Activated CD4-positive, CD25-positive, alpha-beta regulatory T cell treated with anti-CD3 and anti-CD28 coated beads, Interleukin-2, amount 50 U/mL, for 72 hours (primary cell): ENCODE measurements at places on chromosomes 11 and 22.
A peak's percentile ranks its signal among the peaks of the same experiment; 100 is the strongest.

GRCh38 chr11:2215561-2216399, 44.2 kb upstream of the TH start:
- DNase-seq: no peak

- peak; percentile 34 for DNase-seq
These were observed 772 bp downstream of the NAV2 start for GRCh38 chr11:19713196-19714021.

- no peak for DNase-seq
These were observed 8.2 kb downstream of the OMP start for GRCh38 chr11:77110836-77111235.

GRCh38 chr11:70661761-70662501, 263.6 kb downstream of the CTTN start:
- DNase-seq: no peak

GRCh38 chr11:21988477-21988876, 204.4 kb upstream of the ANO5 start:
- no peak for DNase-seq

- DNase-seq: no peak
These were observed 74.0 kb upstream of the MYOD1 start for GRCh38 chr11:17645190-17645970.

DNA sequence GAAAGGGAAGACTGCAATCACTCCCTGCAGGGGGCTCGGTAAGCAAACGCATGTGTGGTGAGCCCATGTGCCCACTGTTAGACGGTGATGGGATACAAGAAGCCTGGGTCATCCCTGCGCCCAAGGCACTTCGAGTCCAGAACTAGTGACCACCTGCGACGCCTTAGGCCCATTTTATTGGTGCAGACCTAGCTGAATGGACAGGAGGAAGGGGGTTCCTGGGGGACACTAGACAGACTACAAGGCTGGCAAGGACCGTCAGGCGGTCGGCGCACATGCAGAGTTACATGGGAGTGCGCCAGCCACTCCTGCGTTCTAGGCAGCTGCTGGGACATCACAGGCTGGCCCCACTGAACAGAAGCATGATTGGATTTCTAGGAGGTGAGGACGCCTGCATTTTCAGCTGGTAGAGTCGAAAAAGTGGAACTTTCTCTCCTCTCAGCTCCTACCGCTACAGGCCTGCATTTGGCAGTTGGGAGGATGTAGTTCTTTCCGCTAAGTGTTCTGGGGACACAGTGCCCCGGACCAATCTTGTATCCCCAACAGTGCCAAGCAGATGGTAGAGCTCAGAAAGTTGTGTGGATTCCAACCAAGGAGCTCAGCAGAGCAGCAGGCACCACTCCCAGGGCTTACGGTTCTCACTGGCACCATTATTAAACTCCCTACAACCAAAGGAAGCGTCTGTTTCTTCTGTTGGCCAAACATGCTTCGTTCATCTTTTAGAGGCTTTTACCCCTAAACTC, 35.7 kb downstream of the BID start:
- DNase-seq: no peak

GRCh38 chr11:126480015-126480409, 124.5 kb downstream of the ST3GAL4 start:
- no peak for DNase-seq

DNA sequence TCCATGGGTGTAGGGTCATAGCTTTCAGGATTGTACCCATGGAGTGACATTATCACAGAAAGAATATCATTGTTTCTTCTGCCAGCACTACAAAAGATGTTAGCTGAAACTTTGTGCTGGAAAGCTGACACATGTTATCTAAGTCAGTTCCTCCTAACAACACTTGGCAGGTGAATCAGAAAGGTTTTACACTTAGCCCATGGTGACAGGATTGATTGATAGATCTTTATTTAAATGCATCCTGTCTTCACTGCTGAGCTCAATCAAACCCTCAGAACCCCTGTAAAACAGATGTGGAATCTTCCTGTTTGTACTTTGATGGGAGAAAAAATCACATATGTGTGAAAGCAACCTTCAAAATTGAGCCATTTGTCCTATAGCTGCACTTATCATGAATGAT, 811.5 kb upstream of the ANO3 start:
- no peak for DNase-seq

GRCh38 chr11:97398246-97398645, 1008.4 kb downstream of the JRKL start:
- DNase-seq: no peak

- DNase-seq: no peak
These were observed 18.0 kb upstream of the UBASH3B start for GRCh38 chr11:122637541-122637940.

DNA sequence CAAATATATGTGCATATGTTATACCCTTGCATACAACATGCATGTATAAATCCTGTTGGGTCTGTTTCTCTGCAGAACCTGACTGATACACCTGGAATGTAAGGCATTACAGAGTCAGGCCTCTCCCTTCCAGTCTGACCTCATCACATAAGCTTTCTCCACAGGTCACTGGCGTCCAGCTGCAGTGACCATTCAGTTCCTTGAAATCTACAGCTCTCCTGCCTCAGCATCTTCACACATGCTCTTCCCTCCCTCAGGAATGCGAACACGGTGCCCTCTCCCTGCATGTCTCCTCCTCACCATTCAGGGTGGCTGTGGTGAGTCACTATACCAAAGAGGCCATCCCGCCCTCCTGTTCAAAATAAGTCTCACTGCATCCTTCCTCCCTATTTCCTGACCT, 657.8 kb upstream of the B3GAT1 start:
- DNase-seq: no peak

DNA sequence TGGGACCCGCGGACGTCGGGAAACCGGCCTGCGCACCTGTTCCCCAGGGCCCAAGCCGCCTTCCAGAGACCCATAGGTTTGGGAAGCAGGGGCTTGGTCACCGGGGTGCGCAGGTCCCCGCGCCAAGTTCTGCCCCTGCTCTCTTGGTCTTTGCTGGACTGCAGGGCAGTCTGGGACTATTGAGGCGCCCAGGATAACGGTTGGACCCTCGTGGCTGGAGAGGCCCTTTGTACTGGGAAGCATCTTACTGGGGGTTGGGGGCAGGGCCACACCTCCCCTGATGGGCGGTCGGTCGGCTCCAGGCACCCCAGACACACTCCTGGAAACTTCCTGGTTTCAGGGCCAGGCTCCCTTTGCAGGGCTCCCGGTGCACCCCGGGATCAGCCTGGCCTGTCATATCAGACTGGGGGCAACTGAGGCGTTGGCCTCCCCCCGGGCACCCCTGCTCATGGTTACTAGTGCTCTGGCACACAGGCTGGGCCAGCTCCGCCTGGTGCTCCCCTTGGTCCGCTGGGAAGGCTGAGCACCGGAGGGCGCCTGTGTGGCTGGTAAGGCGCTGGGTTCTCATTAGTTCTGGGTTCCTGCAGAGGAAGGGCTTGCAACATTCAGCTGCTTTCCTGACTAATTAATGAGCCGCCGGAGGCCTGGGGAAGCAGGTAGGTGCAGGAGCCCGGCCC, 1250.5 kb downstream of the BRD1 start:
- no peak for DNase-seq

GRCh38 chr11:30879322-30880005, 293.3 kb upstream of the MPPED2 start:
- no peak for DNase-seq

DNA sequence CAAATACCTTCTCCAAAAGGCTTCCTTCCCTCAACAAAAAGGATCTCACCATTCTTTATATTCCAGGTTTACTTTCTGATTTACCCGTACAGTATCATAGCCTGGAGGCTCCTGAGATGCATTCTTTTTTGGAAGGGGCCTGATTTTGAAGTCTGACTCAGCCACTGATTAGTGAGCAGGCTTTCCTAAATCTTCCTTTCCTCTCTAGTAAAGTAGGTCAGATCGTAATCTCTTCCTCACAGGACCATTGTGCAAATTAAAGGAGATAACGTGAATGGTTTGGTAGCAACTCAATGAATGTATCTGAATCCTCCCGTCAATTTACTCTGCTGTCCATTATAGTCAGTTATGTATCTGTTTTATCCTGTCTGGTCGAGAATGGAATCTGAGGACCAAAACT, 227.7 kb upstream of the ANO5 start:
- no peak for DNase-seq

GRCh38 chr11:107331728-107332127, 125.9 kb downstream of the CWF19L2 start:
- no peak for DNase-seq

DNA sequence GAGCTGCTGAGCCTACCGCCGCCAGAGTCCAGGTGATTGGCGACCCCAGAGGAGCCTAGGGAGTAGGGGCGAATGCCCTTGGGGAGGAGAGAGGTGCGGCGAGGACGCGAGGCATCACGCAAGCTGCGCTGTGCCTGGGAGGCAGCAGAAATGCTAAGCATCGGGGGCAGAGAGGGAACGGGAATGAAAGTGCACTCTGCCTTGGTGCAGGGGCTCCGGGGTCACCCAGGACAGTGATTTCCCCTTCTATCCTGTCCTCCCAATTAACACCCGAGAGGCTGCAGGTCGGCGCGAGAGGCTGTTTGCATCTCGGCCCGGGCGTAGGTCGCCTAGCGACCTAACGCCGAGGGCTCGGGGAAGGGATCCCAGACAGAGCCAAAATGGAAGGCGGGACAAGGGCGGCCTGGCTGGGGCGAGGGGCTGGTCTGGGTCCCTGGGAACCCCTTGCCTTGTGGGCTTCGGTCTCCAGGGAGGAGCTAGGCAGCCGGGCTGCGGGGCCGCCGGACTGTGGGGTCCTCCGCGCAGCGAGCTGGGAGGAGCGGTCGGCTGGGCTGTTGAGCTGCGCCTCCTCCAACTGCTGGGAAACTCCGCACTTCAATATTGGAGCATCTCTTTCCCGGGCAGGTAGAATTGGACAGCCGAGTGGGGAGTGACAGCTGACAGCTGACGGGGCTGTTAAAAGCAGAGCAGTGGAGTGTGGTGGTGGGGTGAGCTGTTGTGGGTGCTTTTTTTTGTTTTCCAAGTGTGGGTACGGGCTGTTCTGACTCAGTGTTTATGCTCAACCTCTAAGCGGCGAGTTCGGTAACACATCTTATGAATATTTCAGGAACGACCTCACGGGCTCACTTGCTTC, 657 bp downstream of the ELMOD1 start:
- peak; percentile 33 for DNase-seq

- DNase-seq: no peak
These were observed 24.1 kb downstream of the ASCC2 start for GRCh38 chr22:29814003-29814402.

GRCh38 chr11:41457216-41458014, 2.0 kb downstream of the LRRC4C start:
- no peak for DNase-seq

- no peak for DNase-seq
These were observed 46.9 kb downstream of the PANX1 start for GRCh38 chr11:94175535-94175934.

GRCh38 chr11:124832571-124832970, 32.4 kb upstream of the MSANTD2 start:
- no peak for DNase-seq

DNA sequence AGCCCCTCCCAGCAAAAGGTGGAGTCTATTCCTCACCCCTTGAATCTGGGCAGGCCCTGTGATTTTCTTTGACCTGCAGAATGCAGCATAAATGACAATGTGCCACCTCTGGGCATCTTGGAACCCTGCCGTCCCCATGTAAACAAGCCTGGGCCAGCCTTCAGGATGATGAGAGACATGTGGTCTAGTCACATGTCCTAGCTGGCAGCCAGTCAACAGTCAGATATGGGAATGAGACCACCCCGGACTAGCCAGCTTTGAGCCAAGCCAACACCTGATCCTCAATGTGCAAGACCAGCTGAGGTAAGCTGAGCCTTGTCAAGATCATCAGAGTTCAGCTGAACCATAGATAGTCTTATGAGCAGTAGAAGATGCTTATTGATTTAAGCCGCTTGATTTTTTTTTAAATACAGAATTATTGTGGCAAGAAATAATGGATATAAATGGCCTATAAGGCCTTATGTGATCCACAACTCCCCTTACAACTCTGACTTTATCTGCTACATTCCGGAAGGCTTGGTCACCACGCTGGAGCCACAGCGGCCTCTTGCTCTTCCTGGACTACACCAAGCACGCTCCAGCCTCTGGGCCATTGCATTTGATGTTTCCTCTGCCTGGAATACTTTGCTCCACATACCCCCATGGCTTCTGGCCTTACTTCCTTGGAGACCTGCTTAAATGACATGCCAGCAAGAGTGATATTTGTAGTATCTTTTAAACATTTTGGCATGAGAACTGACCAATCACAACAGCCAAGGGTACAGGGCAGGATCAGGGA, 225.9 kb upstream of the SESN3 start:
- DNase-seq: no peak

- no peak for DNase-seq
These were observed 77.5 kb downstream of the EXT2 start for GRCh38 chr11:44172966-44173365.

DNA sequence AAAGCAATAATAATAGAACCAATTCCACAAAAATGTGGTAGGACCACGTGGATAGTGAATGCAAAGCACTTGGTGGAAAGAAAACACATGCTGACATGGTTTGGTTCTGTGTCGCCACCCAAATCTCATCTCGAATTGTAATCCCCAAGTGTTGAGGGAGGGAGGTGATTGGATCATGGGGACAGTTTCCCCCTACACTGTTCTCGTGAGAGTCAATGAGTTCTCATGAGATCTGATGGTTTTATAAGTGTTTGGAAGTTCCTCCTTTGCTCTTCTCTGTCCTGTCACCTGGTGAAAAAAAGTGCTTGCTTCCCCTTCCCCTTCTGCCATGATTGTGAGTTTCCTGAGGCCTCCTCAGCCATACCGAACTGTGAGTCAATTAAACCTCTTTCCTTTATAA, 421.9 kb upstream of the CADM1 start:
- DNase-seq: no peak

DNA sequence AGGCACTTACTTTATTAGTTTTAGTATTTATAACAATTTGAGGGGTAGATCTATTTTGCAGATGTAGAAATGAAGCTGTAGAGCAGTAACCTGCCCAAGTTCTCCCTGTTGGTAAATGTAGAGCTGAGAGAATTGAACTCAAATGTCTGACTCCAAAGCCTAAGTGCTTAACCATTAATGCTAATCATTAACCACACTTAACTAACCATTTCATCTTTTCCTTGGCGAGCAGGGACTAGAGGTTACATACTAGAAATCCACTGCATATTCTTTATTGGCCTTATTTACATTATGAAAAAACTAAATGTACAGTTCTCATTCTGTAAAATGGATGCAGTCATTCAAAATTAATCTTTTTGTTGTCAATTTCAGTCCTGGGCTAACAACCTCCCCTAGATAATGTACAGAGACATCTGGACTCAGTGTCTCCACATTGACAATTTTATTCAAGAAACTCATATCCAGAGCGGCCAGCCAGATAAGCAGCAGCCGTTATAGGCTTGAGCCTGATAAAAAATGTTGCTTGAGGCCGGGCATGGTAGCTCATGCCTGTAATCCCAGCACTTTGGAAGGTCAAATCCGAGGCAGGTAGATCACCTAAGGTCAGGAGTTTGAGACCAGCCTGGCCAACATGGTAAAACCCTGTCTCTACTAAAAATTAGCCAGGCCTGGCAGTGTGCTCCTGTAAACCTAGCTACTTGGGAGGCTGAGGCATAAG, 76.7 kb upstream of the PICALM start:
- DNase-seq: no peak

DNA sequence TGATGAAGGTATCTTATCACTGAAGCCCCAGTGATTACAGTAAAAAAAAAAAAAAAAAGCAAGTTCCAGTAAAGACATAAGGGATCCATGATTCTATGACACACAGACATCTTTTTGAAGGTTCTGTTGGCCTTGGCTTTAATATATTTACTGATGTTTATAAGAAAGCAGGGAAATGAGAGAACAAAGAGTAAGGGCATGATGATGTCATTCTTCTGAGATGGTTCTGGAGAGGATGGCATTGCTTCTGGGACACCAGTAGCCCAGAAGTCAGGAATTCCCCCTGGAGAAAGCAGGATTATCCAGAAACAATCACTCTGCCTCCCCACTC, 233.6 kb downstream of the FAM76B start:
- no peak for DNase-seq
